H4 (cell line): ENCODE measurements at places on chromosomes 2 and 18. TPM values are rescaled to one million over a fixed set of nuclear protein-coding genes. Genes with fewer than 3 reads are reported as not detected.

Gene NEUROD1
- 0.10 and 0.12 TPM in 2 replicates for total RNA-seq

Gene CLEC4F
- not detected in 2 replicates for total RNA-seq

Gene KDM3A
- 8.3 and 10.8 TPM in 2 replicates for total RNA-seq

Gene SIX3
- total RNA-seq: not detected in 2 replicates

Gene LYPD6B
- total RNA-seq: 112 and 133 TPM in 2 replicates

Gene NCKAP1
- total RNA-seq: 103 and 110 TPM in 2 replicates

Gene CROCC2
- total RNA-seq: not detected in 2 replicates

Gene IL37
- not detected in 2 replicates for total RNA-seq

Gene IL1B
- not detected in 2 replicates for total RNA-seq

Gene PLGLB1
- 0.87 and 2.1 TPM in 2 replicates for total RNA-seq

Gene ALPI
- total RNA-seq: not detected in 2 replicates

Gene RPRM
- 0.29 TPM in 1 of 2 replicates, not detected in the other for total RNA-seq

Gene ASTL
- not detected in 2 replicates for total RNA-seq

Gene ELOA2
- not detected in 2 replicates for total RNA-seq

Gene LOXL3
- total RNA-seq: 2.0 and 2.4 TPM in 2 replicates

Gene TFCP2L1
- 0.06 TPM in 1 of 2 replicates, not detected in the other for total RNA-seq

Gene NAT8
- total RNA-seq: not detected in 2 replicates

Gene RGPD4
- not detected in 2 replicates for total RNA-seq

Gene CRYBA2
- total RNA-seq: not detected in 2 replicates

Gene MOCOS
- 18.7 and 19.0 TPM in 2 replicates for total RNA-seq

Gene TUBB8B
- not detected in 2 replicates for total RNA-seq

Gene GALNT13
- 10.4 and 12.8 TPM in 2 replicates for total RNA-seq

Gene FRZB
- total RNA-seq: 0.08 and 0.10 TPM in 2 replicates

Gene TMEM37
- total RNA-seq: 1.5 and 1.9 TPM in 2 replicates

Gene CYP27A1
- 0.21 TPM in 1 of 2 replicates, not detected in the other for total RNA-seq

Gene FAM228A
- not detected in 2 replicates for total RNA-seq

Gene ALPG
- not detected in 2 replicates for total RNA-seq

Gene PSMD14
- 177 and 187 TPM in 2 replicates for total RNA-seq

Gene ACOXL
- not detected in 2 replicates for total RNA-seq

Gene CCDC74B
- total RNA-seq: 13.7 and 49.5 TPM in 2 replicates

Gene GALNT5
- total RNA-seq: 0.04 and 0.14 TPM in 2 replicates

Gene CCDC85A
- 0.14 TPM in 1 of 2 replicates, not detected in the other for total RNA-seq

Gene MLPH
- total RNA-seq: 7.7 and 9.9 TPM in 2 replicates

Gene MOGAT1
- not detected in 2 replicates for total RNA-seq

Gene ASPRV1
- 0.23 TPM in 1 of 2 replicates, not detected in the other for total RNA-seq

Gene UGT1A3
- not detected in 2 replicates for total RNA-seq

Gene TTC39C
- total RNA-seq: 20.8 and 21.3 TPM in 2 replicates

Gene FBXO15
- total RNA-seq: 0.41 TPM in 1 of 2 replicates, not detected in the other

Gene AFF3
- 0.21 and 0.37 TPM in 2 replicates for total RNA-seq
